ENCODE measurements at places on chromosomes 2 and 18.

GRCh38 chr2:101300164-101300563 lies 8.3 kb downstream of the RNF149 start:
- no peak for DNase-seq

DNA sequence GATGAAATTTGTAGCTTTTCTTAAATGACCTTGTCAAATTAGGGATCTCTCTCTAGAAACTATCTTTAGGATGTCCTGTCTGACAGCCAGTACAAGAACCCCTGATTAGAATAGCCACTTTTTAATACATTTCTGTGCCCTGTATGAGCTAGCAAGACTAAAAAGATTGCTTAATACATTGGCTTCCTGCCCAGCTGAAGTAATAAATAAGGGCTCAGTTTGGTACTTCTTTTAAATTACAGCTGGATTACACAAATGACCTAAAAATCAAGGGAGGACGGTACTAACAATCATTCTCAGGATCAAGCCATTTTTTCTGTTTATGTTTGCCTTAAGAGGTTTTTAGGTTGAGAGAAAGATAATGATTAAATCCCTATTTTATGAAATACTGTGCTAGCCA lies 11.6 kb upstream of the OLA1 start:
- peak; percentile 47 for DNase-seq

DNA sequence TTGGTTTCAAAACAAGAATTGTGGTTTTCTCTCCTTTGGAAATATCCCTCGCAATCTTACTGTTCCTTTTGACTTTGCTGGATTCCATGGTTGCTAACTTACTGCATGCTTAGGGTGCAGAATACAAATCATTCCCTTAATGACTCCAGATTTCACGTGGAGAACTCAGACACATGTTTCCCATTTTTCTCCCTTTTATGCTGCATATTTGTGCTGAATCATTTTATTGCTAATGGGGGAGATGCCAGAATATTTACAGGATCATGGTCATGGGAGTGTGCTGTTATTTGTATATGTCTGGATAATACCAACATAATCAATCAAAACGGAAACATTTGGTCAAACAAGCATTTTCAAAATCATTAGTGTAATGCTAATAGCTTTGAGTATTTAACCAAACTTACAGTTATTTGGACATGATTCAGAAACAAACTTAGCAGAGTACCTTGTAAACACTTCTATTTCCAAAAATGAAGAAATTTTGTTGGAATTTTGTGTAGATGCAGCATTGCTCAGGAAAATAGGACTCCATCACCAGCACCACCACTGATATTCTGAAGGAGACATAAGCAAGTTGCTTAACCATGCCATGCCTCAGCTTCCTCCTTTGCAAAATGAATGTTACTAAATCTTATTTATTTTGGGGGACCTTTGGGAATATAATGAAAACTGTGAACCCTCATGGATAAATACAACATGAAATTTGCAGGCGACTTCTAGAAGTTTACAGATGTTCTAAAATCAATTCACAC lies 122.5 kb upstream of the RND3 start:
- no peak for DNase-seq

DNA sequence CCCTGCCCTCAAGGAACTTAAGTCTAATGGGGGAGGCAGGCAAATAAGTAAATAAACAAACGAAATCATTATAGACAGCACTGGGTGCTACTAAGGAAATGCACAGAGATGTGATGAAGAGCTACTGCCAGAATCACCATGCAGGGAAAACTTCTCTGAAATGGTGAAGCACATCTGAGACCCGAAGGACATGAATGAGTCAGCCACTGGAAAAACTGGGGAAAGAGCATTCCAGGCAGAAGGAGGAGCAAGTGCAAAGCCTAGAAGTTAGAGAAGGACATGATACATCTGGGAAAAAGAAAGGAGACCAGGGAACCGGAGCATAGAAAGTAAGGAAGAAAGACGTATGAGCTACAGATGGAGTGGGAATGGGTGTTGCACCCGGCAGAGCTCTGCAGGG lies 56.8 kb downstream of the TGFA start:
- no peak for DNase-seq

DNA sequence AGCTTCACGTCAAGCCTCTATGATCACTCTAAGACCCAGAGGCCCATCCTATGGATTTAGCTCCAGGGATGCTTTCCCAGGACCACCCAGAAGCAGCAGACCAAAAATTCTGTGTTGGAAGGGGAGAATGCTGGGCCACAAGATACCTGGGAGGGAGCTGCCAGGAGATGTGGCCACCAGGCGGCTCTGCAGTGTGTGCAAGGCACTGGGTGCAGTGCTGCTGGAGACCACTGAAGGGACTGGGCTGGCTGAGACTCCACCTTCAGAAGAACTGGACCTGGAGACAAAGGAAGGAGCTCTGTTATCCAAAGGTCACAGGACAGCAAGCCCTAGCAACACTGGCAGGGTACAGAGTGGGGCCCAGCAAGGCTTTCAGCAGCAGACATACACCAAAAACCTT lies 34.0 kb downstream of the KANSL3 start:
- no peak for DNase-seq

GRCh38 chr2:9769171-9770005 lies 73.9 kb upstream of the TAF1B start:
- no peak for DNase-seq

DNA sequence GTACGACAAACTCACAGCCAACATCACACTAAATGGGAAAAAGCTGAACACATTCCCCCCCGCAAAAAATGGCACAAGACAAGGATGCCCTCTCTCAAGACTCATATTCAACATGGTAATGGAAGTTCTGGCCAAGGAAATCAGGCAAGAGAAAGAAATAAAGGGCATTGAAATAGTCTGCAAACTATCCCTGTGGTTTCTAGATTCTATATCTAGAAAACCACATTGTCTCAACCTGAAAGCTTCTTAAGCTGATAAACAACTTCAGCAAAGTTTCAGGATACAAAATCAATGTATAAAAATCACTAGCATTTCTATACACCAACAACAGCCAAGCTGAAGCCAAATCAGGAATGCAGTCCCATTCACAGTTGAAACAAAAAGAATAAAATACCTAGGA lies 294.6 kb upstream of the CYP26B1 start:
- no peak for DNase-seq

DNA sequence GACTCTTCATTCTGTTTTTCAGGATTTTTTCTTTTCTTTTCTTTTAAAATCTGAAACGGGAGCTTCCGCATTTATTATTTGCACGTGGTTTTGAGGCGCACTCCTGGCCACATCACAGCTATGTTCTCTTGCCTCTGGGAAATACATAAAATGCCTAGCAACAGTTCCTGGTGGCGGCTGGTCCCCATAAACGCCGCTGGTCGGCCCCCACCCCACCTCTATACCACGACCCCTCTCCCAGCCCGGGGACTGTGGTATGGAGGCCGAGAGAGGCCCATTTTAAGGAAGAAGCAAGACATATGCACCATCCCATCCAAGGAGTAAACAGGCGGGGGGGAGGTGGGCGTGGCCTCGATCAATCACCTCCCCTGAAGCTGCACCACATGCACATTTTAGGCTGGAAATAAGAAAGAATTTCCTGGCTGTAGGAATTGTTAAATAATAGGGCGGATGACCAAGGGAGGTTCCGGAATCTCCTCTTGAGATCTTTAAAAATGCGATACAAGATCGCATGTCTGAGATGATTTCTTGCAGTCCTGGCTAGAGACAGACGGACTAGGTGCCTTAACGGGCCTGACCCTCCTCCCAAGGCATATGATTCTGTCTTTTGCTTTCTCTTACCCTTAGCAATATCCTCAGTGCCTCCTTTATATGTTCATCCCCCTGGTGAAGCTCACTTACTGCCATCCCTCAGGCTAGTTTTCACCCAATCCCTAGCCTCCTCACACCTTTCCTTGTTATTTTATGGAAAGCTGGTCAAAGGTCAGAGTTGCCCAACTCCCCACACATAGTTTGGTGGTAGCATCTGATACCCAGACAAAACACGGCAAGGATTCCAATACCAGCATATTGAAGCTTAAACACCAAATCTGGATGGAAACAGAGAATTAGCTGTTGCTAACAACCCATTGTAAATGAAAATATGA lies 82.4 kb downstream of the BCL2 start:
- peak; percentile 34 for DNase-seq

DNA sequence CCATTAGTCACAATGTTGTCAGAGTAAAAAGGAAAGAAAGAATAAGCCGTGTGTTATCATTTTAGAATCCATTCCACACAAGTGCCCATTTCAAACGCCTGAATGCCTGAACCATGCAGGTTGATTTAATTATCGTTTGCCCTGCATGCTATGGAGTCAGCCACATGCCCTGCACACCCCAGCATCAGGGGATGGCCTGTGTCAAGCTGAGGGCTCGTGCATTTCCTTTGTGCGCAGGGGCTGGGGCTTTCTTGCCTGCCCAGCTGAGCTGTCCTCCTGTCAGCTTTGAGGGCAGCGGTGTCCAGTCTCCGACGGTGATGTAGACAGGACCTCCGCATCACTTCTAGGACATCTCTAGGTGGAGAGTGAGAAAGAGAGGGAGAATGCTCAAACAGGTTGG lies 200.4 kb downstream of the TSN start:
- DNase-seq, result no peak

GRCh38 chr2:10533811-10534321 lies 85.7 kb upstream of the ODC1 start:
- DNase-seq, result peak; percentile 63

DNA sequence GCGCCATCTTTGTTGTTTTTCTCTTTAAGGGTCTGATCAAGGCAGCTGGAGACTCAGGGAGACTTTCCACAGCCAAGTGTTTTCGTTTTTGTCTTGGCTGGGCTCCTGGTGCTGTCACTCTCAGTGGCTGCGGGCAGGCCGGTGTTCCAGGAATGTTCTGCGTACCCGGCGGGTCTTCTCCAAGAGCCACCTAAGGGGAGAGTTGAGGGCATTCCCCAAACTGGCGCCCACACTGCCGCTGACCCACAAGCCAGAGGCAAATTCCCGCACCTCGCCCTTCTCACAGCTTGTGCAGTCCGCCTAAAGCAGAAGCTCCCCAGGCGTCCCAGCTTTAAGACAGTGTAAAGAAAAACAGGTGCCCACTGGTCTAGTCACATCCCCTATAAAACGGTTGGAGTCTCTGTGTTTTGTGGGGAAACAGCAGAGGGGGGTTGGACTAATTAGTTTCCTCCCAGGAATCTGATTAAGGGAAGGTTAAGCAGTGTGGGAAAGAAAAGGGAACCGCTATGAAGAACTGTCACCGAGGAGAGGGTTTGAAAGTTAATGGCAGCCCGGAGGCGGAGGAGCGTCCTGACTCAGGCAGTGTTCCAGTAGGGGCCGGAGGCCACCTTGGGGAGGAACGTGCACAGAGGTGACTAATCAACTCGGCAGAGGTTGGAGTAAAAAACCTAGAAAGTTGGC lies 224.5 kb downstream of the SLC4A3 start:
- no peak for DNase-seq
